ENCODE measurements at places on chromosomes 12 and 14. TPM values are rescaled to one million over a fixed set of nuclear protein-coding genes. Genes with fewer than 3 reads are reported as not detected.

DNA sequence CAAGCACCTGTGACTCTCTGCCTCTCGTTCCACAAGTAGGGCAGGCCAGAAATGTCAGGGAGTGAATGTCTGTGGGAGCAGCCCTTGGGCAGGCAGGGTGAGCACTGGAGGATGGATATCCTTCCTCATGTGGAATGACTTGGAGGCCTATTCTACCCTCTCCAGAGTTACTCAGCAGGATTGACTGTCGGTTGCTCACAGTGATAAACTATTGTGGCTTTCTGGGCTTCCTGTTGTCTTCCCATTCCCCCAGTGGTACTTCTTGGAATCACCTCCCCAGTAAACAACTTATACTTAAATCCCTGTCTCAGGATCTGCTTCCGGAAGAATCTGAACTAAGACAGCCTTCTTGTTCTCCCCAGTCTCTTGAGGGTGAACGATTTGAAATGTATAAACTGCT, 79.6 kb upstream of the MANSC4 start:
- DNase-seq = no peak

- DNase-seq = no peak
These were observed 149.4 kb upstream of the PRMT8 start for GRCh38 chr12:3341594-3341993.

DNA sequence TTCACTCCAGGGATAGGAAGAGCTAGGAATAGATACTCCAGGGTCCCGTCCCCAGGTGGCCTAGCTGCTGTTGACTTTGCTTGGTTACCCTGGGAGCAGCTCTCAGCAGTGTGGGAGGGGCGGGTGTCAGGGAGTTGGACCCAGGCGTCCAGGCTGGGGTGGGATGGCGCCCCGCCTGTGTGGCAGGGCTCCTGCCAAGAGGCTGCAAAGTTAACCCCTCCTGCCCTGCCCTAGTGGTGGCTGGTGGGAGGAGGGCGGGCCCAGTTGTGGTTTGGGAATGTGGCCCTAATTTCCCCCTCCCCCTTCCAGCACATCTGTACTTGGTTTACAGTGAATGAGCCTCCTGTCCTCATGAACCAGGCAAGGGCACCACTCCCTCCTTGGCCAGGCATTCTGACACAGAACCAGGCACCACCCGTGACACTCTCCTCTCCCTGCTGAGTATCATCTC, 1.7 kb upstream of the RARG start:
- DNase-seq = no peak

Gene TAS2R43
- 0.32 TPM for total RNA-seq

DNA sequence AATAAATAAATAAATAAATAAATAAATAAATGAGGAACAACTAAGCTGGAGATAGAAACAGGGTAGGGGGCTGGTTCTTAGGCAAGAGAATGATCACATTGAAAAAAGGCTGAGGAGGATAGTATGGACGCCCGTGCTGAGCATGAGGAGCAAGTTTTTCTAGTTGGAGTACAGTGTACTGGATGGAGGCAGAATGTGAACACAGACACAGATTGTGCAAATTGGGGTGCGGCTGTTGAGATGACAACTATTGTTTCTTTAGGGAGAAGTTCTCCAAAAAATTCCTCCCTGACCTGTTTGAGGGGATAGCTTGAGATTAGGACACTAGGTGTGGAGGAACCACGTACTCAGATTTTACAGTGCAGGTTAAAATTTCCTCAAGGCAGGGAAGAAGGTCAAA, 979 bp upstream of the BIN2 start:
- DNase-seq = no peak

DNA sequence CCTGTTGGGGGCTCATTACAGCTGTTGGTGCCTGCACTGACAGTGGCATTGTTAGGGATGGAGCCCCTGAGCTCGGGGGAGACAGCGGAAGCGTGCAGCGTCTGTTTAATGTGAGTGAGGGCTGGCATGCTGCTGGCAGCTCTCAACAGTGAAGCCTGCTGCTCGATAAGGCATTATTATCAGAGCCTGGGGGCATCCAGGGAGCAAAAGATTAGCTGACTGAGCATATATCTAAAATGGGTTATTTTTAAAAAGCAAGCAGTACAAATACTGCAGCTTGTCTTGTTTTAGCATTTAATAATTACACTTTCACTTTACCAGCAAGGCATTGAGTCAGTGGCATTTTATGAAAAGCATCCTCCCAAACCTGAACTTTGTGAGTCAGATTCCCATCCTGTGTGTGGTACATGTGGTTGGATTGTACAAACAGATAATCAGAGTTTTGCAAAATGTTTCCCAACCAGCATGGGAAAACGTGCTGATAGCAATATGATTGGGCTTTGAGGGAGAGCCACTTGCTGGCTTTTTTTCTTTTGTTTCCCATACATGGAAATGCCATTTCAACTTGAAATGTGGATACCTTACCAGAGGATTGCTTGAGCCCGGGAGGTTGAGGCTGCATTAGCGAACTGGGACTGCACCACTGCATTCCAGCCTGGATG, 150.8 kb downstream of the PRKCH start:
- DNase-seq = peak; percentile 78

DNA sequence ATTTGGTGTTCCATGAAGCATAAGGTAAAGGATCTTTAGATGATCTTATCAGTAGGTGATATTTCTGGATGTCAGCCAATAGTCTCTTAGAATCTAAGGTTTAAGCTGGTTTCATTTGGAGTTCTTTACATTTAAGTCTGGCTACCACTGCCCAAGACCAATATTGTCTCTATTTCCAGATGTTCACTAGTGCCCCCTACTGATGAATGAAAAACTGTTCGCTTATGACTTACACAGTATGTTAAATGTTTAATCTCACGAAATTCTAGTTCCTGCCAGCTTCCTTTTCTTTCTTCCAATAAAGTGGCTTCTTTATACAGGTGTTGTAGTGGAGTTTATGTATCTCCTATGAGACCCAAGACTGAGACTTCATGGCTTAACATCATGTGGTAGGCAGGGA, 31.8 kb upstream of the MIS18BP1 start:
- DNase-seq = no peak

DNA sequence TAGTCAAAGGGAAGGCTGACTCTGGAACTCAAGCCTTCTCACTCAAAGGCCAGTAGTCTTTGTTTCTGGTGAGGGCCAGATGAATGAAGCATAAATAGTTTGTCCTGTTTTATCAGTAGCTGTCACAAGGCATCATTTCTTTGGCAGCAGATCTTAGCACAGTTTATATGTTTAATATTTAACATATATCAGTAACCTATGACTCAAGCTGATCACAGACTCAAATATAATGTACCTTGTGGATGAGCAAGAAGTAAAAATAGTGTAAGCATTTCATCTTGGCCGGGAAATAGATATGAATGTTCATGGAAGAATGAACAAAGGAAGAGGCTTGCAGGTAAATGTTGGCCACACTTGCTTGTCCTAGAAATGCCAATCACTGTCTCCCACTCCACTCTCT, 158.3 kb upstream of the BMP4 start:
- no peak for DNase-seq

DNA sequence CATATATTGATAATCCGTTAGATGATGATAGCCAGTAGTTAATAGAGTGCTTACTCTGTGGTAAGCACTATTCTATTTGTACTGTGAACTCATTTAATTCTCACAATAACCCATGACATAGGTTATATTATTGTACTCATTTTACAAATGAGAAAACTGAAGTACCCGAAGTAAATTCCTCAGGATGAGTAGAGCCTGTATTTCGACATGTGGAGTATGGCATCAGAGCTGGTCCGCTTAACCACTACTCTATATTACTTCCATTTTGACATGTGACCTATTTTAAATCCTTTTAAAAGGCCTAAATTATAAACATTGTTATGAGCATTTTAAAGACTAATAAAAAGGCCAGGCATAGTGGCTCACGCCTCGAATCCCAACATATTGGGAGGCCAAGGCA, 8.0 kb upstream of the RAP1B start:
- no peak for DNase-seq

DNA sequence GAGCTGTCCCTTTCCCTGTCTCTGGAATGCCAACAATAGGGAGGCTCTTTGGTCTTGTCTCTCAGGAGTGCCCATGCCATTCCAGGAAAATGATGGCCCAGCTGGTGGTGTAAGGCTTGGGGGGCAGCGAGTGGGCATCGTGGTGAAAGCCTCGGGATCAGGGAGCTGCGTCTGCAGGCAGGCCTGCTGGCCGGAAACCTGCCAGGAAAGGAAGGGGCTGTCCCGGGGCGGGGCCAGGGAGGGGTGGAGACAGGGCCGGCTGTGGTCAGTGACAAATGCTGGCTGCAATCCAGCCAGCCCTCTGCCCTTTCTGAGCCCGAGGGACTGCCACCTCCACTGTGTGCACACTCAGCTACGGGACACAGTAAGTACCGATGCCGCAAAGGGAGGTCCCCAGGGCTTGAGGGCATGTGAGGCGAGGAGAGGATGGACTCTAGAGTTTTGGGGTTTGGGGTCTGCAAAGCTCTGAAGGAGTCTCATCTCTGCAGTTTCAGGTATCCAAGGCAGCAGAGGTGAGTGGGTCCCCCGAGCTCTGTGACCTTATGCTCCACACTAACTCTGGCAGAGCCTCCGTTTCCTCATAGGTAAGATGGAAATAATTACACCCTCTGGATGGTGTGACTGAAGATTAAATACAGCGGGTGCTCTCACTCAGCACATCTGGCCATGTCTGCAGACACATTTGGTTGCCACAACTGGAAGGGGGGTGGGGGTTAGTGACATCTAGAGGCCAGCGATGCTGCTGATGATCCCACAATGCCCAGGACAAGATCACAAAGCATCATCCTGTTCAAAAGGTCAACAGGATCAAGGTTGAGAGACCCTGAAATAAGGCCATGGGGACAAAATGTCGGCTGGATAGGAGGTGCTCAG, at the start of gene SERPINA5:
TSS of gene SERPINA5 (plus strand) at position 300 of the 873 bp plus-strand sequence. CDS start 5,937 bp downstream, outside the sequence.
- no peak for DNase-seq

DNA sequence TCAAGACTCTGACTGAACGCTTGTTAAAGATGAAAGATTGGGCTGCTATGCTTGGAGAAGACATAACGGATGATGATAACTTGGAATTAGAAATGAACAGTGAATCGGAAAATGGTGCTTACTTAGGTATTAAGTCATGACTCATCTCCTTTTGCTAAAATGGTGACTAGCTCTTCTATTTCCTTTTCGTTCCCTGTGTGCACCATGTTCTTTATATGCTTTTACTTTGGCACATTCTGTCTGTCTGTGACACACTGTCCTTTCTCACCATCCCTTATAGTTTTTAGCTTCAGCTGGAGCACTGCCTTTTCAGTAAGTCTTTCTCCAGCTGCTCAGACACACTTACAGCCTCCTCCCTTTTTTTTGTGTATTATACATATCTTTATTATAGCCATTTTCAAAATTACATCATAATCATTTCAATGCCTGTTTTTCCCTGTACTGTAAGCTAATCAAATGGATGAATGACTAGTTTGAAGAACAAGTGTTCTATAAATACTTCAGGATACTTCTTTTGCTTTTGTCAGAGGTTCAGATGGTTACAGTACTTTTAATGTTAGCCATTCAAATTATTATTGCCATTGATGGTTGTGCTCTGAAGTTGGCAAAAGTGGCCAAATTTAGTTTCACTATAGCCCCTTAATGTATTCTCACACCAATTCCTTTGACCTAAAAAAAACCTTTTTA, 68.6 kb downstream of the MIA2 start:
- no peak for DNase-seq

DNA sequence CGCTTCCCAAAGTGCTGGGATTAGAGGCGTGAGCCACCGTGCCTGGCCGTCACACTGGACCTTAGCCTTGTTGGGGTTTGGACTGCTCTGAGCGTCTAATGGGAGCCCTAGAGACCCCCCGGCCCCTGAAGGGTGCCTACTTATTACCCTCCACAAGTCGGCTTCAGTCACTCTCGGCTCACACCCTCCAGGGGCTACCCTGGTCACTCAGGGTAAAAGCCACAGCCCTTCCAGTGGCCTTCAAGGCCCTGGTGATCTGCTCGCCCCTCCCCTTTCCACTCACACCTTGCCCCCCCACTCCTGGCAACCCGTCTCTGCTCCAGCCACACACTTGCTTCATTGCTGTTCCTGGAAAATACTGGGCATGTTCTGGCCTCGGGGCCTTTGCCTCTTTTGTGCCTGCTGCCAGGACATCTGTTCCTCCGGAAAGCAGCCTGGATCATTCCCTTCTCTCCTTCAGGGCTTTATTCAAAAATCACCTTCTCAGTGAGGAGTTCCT, 3.6 kb upstream of the MORN3 start:
- DNase-seq = no peak

GRCh38 chr12:25524366-25524765, 28.7 kb downstream of the LMNTD1 start:
- DNase-seq = no peak

- DNase-seq = no peak
These were observed 18.0 kb upstream of the DYRK2 start for GRCh38 chr12:67630373-67631088.

DNA sequence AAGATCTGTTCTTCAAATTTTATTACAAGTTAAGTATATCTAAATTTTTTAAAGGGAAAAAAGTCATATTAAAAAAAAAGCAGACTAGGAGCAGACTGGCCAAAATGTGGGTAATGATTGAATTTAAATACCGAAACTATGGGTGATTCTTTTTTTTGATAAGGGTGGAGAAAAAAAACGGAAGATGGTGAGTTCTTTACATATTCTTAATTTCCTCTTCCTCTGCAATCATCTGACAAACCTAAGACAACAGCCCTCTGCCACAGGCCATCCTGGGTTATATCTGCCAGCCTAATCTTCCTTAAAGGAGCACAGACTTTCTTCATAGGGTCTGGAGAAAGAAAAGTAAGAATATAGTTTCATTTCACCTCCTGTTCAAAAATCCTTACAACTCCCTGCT, 108.0 kb downstream of the PPP2R5E start:
- DNase-seq = no peak

DNA sequence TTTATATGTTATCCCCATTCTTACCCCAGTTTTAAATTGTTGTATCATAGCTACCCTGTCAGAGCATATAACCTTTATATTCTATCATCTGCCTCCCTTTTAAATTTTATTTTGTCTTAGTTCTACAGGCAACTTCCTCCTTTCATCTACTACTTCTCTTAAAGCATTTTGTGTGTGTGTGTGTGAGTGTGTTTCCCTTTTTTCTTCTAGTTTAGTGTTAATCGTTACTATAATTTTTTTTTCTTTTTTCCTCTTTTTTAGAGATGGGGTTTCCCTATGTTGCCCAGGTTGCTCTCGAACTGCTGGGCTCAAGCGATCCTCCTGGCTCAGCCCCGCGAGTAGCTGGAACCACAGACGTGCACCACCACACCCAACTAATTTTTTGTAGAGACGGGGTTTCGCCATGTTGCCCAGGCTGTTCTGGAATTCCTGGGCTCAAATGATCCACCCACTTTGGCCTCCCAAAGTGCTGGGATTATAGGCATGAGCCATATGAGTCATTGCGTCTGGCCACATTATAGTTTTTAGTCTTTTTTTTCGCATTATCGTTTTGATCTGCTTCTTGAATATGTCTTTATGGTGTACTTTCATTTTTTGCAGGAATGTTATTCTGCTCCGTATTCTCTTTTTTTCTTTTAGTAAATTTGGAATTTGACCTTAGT, 33.1 kb upstream of the FBXO34 start:
- no peak for DNase-seq

All from cardiac septum (tissue), 1 donor.